Uterine smooth muscle cell (primary cell): ENCODE measurements at places on chromosomes 6 and 20. TPM values are rescaled to one million over a fixed set of nuclear protein-coding genes. Genes with fewer than 3 reads are reported as not detected.

The NHSL1 gene
- 1.8 and 3.7 TPM in 2 replicates for total RNA-seq

The SCGN gene
- not detected in 2 replicates for total RNA-seq

The KCNS1 gene
- 1.00 and 1.6 TPM in 2 replicates for total RNA-seq

The UBD gene
- total RNA-seq: not detected in 2 replicates
